Frontal cortex (tissue), 4 donors: ENCODE measurements at places on chromosomes 12 and 14.

DNA sequence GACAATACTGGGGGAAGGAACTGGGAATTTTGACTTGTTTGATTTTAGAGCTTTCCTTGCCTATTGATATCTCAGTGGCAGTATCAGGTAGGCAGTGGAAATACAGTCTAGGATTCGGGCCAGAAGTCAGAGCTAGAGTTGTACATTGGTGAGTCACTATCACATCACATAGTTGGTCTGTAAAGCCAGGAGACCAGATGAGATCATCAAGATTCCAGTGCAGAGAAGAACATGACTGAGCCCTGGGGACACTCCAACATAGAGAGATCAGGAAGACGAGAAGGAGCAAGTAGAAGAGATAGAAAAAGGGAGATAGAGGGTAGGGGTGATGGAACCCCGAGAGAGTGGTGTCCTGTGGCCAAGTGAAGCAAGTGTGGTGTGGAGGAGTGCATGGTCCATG lies 46.6 kb upstream of the NR1H4 start:
- DNase-seq: no peak

GRCh38 chr12:52247622-52248540 lies 14.8 kb downstream of the KRT7 start:
- DNase-seq: no peak

GRCh38 chr12:1457901-1458300 lies 136.5 kb downstream of the FBXL14 start:
- DNase-seq: no peak

DNA sequence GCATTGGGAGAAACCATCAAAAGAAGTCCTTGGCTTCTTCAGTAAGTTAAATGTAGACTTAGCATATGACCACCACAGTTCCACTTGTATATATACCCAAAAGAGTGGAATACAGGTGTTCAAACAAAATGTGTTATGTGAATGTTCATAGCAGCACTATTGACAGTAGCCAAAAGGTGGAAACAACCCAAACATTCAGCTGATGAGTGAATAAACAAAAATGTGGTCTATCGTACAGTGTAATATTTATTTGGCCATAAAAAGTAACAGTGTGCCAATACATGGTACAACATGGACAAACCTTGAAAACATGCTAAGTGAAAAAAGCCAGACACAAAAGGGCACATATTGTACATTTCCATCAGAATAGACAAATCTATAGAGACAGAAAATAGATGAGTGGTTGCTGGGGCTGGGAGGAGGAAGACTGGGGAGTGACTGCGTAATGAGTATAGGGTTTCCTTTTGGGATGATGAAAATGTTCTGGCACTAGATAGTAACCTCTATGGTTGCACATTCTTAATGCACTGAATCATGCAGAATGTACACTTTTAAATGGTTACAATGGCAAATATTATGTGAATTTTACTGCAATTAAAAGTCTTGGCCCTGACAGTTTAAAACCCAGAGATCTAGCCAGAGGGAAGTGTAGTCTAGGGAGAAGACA lies 5.5 kb downstream of the ERP29 start:
- no peak for DNase-seq

DNA sequence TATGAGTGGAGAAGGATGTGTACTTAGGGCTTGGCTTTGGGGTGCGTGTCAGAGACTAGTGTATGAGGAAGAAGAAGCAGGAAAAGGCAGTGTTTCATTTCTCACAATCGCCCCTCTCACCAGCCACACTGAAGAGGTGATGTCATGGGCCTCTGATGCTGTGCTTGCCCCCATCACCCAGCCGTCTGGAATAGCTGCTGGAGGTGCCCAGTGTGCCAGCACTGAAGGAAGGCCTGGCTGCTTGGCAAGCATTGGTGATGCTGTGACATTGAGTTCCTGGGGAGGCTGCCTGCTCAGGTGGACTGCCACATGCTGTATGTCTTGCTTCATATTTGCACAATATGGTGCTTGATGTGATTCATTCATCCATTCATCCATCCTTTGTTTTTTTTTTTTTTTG lies 56.2 kb downstream of the CRADD start:
- no peak for DNase-seq

DNA sequence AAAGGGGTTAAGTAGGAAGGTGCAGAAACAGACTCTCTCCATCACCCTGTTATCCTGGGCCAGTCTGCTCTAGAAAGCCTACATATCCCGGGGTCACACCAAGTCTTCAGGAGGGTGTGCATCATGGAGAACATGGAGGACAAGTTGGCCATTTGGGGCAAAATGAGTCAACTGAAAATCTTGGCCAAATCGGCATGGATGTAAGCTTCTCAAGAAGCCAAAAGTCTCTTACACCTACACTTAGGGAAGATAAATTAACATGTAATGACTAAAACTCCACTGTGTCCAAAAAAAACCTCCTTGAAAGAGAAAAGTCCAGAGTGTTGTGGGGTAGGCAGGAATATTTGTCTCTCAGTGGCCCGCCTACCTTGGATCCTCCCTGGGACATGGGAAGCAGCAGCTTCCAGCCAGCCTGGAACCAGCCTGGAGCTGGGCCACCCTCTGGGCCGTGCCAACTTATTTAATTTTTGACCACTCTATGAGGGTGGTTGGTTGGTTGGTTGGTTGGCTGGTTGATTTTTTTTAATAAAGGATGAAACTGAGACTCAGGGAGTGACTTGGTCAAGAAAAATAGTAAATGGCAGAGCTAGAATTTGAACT lies 17.9 kb upstream of the TC2N start:
- no peak for DNase-seq

- no peak for DNase-seq
Observed at GRCh38 chr14:24481622-24482324, 26.3 kb downstream of the CMA1 start.

DNA sequence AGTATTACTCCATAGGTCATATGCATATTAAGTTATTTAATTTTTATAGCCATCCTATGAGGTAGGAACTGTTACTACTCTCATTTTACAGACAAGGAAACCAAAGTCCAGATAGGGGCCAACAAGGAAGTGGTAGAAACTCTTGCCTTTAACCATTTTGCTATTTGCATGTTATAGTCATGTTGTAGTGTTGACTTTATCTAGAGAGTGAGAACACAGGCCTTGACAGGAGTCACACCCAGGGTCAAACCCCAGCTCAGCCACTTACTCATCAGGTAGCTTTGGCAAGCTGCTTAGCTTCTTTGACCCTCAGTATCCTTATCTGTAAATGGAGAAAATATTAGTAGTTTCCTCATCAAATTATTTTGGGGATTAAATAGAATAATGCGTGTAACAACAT lies 156.2 kb downstream of the CAND1 start:
- no peak for DNase-seq

GRCh38 chr12:25250744-25251730 lies at the start of gene KRAS:
KRAS (minus strand) TSS chr12:25250929.
- peak; percentile 90 for DNase-seq

DNA sequence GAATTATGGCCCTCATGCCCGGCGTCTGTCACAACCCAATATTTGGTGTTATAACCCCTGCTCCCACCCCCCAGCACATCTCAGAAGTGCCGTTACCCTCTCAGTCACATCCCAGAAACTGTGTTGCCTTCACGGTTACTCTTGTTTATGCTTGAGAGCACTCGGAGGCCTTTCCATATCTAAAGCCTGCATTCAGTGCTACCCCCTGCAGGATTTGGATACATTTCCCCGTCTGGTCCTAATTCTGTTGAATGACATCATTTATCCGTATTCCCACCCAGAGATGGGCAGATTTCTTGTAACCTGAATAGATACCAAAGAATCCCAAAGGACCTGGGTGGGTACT lies 19.1 kb upstream of the FOS start:
- DNase-seq: no peak

DNA sequence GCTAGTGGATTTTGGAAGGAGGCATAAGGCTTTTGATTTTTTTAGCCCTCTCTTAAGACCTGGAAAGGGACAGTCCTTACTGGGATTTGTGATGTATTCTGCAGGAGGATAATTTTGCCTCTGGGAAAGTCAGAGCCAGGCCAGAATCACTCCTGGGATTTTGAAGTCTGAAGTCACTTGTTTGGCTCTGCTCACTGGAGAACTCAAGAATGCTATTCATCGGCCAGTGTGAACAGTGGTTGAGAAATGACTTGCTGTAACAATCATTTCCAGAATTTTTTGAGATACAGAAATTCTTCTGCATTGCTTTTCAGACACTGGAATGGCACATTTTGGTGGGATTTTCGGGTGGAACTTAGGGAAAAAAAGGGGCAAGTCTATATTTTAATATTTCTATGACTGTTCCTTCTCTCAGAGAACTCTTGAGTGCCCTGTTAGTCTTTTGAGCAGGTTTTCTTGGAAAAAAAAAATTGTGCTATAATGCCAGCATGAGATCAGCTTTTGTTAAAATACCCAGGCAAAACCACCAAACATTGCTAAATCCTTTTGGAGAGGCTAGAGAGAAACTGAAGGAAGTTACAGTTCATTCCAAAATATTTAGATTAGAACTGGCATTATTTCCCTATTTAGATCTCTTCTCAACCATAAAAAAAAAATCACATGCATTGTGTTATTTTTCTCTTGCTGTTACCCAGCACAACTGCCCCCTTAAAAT lies 26.1 kb upstream of the BHLHE41 start:
- no peak for DNase-seq

DNA sequence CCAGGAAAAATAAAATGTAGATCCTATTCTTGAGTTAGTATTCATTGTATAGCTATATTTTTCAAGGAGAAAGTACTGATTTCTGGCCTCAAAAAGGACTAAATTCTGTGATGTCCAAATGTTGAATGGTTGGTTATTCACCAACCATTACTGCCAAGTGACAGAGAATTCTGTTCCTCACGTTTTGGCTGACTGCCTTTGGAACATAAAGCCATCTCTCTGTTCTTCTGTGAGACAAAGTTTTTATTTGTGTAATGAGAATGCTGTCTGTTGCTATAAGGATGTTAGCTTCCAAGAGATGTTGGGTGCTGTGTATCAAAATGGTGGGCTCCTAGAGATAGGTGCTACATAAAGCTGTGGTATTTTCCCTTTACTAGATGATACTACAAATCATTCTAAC lies 9.3 kb downstream of the ZNF410 start:
- DNase-seq: no peak

GRCh38 chr12:56103066-56103711 lies 1.2 kb upstream of the PA2G4 start:
- no peak for DNase-seq

GRCh38 chr14:99274346-99275221 lies 2.6 kb upstream of the BCL11B start:
- peak; percentile 64 for DNase-seq
